Activated CD4-positive, alpha-beta T cell treated with anti-CD3 and anti-CD28 coated beads, Interleukin-2, amount 50 U/mL, for 4 hours (primary cell): ENCODE measurements at places on chromosomes 6 and 20.

DNA sequence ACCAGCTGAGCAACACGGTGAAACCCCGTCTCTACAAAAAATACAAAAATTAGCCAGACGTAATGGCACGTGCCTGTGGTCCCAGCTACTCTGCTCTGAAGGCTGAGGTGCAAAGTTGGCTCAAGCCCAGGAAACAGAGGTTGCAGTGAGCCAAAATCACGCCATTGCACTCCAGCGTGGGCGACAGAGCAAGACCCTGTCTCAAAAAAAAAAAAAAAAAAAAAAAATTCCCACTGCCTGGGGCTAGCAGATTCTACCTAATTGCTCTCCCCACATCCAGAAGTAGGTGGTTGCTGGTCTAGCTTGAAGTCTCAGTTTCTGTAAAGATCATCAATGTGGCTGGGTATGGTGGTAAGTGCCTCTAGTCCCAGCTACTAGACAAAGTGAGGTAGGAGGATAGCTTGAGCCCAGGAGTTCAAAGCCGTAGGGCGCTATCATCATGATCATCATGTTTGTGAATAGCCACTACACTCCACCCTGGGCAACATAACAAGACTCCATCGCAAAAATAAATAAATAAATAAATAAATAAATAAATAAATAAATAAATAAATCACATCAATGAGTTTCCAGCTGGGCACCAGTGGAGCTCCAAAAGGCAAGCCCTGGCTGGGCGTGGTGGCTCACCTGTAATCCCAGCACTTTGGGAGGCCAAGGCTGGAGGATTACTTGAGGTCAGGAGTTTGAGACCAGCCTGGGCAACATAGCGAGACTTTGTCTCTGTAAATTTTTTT lies 6.3 kb upstream of the AP5S1 start:
- no peak for DNase-seq

DNA sequence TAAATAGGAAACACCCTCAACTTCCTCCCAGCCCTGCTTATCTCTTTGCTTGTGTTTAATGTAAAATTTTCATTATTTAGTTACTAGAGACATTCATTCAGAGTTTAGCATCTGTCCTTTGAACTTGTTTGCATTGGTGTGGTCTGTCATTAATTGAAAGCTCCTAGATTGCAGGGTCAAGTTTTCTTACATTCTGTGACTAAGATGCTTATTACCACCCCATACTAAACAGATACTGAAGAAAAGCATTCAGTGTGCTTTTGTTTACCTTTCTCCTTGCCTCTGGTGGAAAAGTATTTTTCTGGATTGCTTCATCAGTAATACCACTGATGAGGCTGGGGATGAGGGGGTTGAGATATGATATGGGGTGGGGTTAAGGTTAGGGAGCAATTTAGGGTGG lies 199.0 kb downstream of the SAMD5 start:
- no peak for DNase-seq

- DNase-seq, result no peak
Observed at GRCh38 chr6:117986396-117986795, 79.3 kb downstream of the SLC35F1 start.

- DNase-seq, result no peak
Observed at GRCh38 chr6:11387707-11388430, 149.7 kb upstream of the TMEM170B start.
